ENCODE measurements at places on chromosomes 16 and 17. TPM values are rescaled to one million over a fixed set of nuclear protein-coding genes. Genes with fewer than 3 reads are reported as not detected.

The CLEC18C gene
- 8.9 TPM for total RNA-seq

DNA sequence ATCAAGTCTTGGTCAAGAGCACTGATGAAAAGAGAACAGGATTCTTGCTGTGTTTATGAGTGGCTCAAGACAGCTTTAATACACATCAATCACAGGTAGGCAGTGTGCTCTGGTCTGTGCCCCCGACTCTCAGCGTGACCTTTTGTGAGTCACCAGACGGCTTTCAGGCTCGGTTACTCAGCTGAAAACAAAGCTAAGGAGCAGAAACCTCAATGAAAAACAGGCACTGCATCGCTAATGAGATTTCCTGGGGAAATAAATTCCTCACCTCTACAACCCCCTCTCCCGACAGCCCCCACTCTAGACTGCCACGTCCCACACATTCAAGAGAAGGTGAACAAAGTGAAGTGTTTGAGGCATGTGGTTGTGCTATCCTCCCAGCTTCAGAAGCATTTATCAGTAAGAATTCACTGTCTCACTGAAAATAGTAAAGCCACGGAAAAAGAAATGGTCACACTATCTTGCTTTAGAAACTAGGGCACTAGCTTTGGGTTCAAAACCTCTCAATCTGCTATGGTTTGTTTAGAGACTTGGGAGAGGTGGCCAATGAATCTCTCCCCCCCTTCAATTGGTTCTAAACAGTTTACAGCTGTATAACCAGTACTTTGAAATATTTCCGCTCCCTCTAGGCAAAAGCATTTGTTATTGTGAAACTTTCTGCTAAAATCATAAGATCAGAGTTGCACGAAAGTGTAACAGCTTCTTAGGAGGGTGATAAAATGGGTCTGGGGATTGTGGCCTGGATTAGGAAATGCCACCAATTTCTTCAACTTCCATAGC lies 199.5 kb upstream of the PMFBP1 start:
- no peak for DNase-seq
- no peaks in the 10 kb centered on the region for H3K36me3 ChIP-seq
- H3K4me1 ChIP-seq = no peaks in the 10 kb centered on the region
- H3K27me3 ChIP-seq = no peaks in the 10 kb centered on the region
- H3K27ac ChIP-seq = no peak overlapping the region

GRCh38 chr17:79707931-79708891 lies 22.5 kb upstream of the ENPP7 start:
- H3K4me1 ChIP-seq = no peaks in the 10 kb centered on the region
- no peaks in the 10 kb centered on the region for H3K36me3 ChIP-seq
- peak overlapping the region; percentile 23 for H3K4me3 ChIP-seq
- peak; percentile 55 for DNase-seq

GRCh38 chr17:69773081-69773480 lies 301.9 kb upstream of the KCNJ16 start:
- H3K4me1 ChIP-seq = no peaks in the 10 kb centered on the region
- peaks cover 26% of the 10 kb centered on the region for H3K27me3 ChIP-seq
- no peak overlapping the region for H3K4me3 ChIP-seq
- no peaks in the 10 kb centered on the region for H3K36me3 ChIP-seq
- DNase-seq = peak; percentile 42

The TPSG1 gene
- not detected for total RNA-seq

The TERB1 gene
- 0.28 TPM for total RNA-seq

The LONP2 gene
- total RNA-seq = 49.4 TPM

DNA sequence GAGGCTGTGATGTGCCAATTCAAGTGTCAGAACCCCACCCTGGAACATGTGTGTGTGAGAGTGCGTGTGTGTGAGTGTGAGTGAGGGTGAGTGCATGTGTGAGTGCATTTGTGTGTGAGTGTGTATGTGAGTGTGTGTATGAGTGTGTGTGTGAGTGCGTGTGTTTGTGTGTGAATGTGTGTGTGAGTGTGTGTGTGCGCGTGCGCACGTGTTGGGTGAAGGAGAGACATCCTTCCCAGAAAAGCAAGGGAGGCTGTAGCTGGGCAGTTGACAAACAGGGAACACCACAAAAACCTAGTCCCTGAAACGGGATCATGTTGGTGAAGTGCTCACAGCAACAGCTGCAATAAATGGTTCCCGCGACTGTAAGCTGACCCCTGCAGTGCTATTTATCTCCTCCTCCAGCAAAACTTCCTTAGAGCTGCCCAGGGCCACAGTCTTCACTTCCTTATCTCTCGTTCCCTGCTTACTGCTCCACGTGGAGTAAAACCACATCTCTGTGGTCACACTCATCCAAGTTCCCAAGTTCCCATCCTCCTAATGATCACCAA lies 40.1 kb upstream of the RPL38 start:
- H3K27ac ChIP-seq = no peak overlapping the region
- H3K4me3 ChIP-seq = no peak overlapping the region
- H3K27me3 ChIP-seq = peaks cover 3% of the 10 kb centered on the region
- no peaks in the 10 kb centered on the region for H3K4me1 ChIP-seq
- H3K36me3 ChIP-seq = no peaks in the 10 kb centered on the region

The KRT33B gene
- not detected for total RNA-seq

DNA sequence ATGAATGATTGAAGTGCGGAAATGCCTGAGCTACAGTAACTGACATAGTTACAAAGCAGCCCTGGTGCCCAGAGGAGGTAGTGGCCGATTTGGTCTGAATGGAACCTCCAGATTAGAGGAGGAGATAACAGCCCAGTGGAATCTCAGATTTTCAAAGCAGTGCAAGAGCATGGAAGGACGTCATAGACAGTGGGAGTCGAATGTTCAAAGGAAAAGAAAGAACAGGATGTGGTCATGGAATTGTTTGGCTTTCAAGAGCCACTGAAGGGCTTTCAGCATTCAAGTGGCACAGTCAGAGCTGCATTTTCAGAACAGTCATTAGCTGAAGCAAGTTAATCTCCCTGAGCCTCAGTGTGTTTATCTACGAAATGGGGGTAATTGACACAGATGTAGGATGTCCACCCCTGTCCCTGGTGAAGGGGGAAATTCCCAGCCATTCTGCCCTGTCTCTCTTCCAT lies 104.6 kb upstream of the CACNG3 start:
- H3K4me1 ChIP-seq = peaks cover 11% of the 10 kb centered on the region
- H3K27me3 ChIP-seq = no peaks in the 10 kb centered on the region
- H3K27ac ChIP-seq = peak overlapping the region; percentile 63

The PIPOX gene
- total RNA-seq = 7.8 TPM

The SCGB1C2 gene
- total RNA-seq = not detected

The KCNJ18 gene
- total RNA-seq = not detected

GRCh38 chr17:27430882-27431491 lies 25.3 kb upstream of the KSR1 start:
- H3K27ac ChIP-seq = no peak overlapping the region
- peak; percentile 41 for DNase-seq
- no peaks in the 10 kb centered on the region for H3K27me3 ChIP-seq
- no peaks in the 10 kb centered on the region for H3K36me3 ChIP-seq
- H3K4me1 ChIP-seq = no peaks in the 10 kb centered on the region

- peak overlapping the region; percentile 91 for H3K27ac ChIP-seq
- no peak for DNase-seq
- H3K27me3 ChIP-seq = no peaks in the 10 kb centered on the region
- H3K4me1 ChIP-seq = peaks cover 14% of the 10 kb centered on the region
- peaks cover 27% of the 10 kb centered on the region for H3K36me3 ChIP-seq
Observed at GRCh38 chr16:46973996-46974324, 486 bp upstream of the DNAJA2 start.

DNA sequence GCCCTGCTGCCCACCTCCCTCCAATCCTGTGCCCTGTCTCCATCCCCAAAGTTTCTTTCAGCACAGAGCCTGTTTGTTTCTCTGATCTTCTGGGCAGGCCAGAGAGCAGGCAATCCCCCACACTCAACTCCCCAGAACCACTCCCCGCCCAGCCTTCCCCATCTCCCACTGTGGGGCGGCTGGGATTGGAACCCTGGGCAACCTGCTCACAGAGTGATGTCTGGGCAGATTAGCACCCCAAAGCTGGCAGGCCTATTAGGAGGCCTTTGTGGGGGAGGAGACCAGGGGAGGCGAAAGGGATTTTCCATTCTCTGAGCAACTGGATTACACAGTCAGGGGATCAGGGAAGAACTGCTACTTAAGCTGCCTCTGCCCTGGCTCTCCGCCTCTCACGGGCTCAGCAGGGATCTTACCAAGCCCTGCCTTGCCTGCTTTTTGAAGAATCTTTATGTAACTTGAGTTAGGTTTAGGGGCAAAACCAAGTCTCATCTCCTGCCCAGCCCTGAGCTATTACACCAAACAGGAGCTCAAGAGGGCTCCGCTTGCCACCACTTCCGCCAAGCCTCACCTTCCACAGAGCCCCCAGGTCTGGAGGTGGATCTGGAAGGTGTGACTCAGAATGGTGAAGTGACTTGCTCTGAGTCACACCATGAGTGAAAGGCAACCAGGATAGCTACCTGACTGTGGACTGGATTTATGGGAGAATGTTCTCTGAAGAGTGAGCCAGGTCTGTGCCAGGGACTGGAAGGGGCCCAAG lies 16.0 kb upstream of the LHX1 start:
- no peaks in the 10 kb centered on the region for H3K4me1 ChIP-seq
- no peaks in the 10 kb centered on the region for H3K27me3 ChIP-seq
- H3K4me3 ChIP-seq = no peak overlapping the region
- H3K27ac ChIP-seq = no peak overlapping the region

DNA sequence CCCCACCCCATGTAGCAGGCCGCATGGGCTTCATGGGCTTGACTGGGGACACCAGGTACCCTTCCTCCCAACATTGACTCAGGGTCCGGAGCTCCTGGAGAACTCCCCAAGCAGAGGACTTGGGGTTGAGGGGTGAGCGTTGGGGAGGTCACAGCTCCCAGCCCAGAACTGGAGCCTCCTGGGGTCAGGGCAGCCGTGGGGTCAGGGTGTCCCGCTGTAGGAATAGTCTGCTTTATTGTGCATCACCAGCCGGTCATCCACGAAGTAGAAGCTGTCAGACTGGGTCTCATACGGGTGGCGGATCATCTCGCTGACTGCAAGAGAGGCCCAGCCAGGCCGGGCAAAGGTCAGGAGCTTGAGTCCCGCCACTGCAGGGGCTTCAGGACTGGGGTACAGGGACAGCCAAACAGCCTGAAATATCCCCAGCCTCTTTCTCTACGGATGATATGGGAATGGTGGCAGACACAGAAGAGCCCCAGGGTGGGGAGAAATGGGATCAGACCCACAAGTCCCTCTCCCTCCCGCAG lies 5.3 kb downstream of the UNC119 start:
- no peaks in the 10 kb centered on the region for H3K27me3 ChIP-seq
- H3K4me3 ChIP-seq = no peak overlapping the region
- DNase-seq = no peak
- H3K4me1 ChIP-seq = peaks cover 23% of the 10 kb centered on the region
- peaks cover 12% of the 10 kb centered on the region for H3K36me3 ChIP-seq

The NR1D1 gene
- 2.6 TPM for total RNA-seq

DNA sequence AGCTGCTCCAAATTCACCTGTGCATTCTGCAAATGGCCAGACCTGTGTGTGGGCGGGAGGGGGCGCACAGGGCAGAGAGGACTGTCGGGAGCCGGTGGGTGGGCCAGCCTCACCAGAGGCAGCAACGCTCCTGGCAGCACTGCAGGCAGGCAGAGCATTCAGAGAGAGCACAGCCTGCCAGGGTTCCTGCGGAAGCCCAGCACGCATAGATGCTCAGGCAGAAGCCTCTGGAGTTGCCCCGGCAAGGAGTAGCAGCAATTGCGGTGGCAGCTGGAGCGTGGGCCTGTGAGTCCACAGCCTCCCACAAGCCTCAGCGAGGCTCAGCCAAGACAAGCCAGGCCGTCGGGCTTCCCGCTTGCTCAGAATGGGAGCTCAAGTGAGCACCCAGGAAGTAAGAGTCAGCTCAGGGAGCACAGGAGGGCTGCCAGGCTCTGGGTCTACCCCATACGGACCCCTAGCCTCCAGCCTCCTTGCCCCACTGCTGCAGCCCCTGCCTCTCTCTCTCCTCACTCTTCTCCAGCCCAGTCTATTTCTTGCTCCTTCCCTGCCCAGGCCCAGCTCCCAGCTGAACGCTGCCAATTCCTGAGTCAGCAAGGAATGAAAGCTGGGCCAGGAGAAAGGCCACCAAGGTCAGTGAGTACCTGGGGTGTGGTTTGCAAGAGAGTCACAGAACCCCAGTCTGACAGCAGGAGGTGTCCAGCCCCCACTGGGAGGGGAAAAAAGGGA lies 9.6 kb downstream of the EMC6 start:
- no peak overlapping the region for H3K27ac ChIP-seq
- DNase-seq = no peak
- no peak overlapping the region for H3K4me3 ChIP-seq

DNA sequence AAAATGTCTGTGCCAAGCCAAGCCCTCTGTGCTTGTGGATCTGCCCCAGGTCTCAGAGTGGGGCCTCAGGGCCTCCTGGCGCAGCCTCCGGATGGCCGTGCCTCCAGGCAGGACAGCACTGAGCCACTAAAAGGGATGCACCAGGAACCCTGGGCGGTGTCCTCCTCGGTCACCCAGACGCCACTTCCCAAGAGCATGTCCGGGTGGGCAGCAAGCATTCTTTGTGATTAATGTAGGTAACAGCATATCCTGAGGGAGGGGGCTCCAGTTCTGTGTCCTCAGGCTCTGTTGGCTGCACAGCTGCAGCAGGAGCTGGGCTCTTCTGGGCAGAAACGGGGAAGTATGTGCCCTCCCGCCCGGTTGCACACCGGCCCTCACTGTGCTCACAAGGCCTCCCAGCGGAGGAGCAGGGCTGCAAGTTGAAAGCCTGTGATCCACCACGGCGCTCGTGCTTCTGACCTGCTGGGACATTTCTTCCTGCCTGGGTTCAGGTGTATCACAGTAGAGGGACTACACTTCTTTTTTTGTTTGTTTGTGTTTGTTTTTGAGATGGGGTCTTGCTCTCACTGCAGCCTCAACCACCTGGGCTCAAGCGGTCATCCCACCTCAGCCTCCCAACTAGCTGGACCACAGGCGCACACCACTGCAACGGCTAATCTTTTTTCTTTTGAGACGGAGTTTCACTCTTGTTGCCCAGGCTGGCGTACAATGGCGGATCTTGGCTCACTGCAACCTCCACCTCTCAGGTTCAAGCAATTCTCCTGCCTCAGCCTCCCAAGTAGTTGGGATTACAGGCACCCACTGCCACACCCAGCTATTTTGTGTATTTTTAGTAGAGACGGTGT lies 37.9 kb upstream of the CHMP6 start:
- H3K4me1 ChIP-seq = no peaks in the 10 kb centered on the region
- no peak overlapping the region for H3K4me3 ChIP-seq
- H3K27ac ChIP-seq = no peak overlapping the region
- H3K36me3 ChIP-seq = no peaks in the 10 kb centered on the region

DNA sequence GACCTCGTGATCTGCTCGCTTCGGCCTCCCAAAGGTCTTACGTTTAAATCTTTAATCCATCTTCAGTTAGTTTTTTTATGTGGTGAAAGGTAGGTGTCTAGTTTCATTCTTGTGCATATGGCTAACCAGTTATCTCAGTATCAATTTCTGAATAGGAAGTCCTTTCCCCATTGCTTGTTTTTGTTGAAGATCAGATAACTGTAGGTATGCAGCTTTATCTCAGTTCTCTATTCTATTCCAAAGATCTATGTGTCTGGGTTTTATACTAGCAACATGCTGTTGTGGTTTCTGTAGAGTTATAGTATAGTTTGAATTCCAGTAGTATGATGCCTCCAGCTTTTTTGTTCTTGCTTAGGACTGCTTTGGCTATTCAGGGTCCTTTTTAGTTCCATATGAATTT lies 65.2 kb downstream of the TNFRSF13B start:
- H3K27ac ChIP-seq = no peak overlapping the region
- DNase-seq = no peak
- no peaks in the 10 kb centered on the region for H3K36me3 ChIP-seq
- H3K4me3 ChIP-seq = no peak overlapping the region
